ENCODE measurements at places on chromosomes 1 and 21.
A peak's percentile ranks its signal among the peaks of the same experiment; 100 is the strongest.

DNA sequence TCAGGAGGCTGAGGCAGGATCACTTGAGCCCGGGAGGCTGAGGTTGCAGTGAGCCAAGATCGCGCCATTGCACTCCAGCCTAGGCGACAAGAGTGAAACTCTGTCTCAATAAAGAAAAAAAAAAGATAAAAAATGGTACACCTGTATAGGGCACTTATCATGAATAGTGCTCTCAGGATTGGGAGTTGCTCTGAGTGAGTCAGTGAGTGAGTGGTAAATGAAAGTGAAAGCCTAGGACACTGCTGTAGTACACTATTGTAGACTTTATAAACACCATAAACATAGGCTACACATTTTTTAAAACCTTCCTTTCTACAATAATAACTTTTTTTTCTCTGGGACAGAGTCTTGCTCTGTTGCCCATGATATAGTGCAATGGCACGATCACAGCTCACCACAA lies 16.8 kb downstream of the PHTF1 start:
- DNase-seq, result no peak

- no peak for DNase-seq
Measured at GRCh38 chr1:27973771-27974416, 14.1 kb downstream of the XKR8 start.

GRCh38 chr1:205523261-205523890 lies 18.9 kb downstream of the CDK18 start:
- no peak for DNase-seq

DNA sequence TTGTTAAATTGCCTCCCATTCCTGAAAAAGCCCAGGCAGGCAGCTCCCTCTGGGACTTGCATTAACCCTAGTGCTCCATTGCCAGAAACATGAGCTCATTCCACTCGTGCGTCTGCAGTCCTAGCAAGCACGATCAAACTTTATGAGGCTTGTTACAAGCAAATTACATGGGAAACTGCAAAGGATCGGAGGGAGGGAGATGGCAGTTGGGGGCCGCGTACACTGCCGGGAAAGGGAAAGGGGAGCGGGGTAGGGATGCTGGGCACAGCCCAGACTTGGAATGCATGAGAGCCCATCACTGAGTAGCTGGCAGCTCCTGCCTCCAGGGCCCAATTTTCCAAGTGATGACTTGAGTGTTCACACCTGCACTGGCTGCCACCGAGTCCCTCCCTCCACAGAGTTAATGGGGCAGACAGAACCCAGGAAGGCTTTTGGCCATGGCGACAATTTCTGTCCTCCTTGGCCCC lies 169.9 kb downstream of the BRINP2 start:
- DNase-seq, result no peak

- no peak for DNase-seq
Measured at GRCh38 chr1:213905344-213905743, 82.4 kb upstream of the PROX1 start.

- no peak for DNase-seq
Measured at GRCh38 chr1:117162816-117163215, 41.3 kb upstream of the TRIM45 start.

- peak; percentile 93 for DNase-seq
Measured at GRCh38 chr1:21270086-21270689, 20.1 kb downstream of the ECE1 start.

DNA sequence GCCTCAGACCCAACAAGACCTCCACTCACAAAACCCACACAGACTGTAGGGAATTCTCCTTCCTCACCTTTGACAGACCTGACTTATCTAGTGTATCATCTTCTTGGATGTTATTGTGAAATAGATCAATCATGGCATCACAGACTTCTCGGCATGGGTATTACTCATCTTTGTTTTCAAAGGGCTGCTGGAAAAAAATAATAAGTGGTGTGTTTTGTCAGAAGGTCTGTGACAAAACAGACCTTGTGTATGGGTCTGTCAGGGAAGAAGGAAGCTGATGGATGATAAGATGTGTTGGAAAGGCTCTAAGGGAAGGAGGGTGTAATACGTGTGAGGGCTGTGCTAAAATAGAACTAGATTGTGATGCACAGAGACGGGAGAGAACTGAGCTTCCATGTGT lies 13.9 kb upstream of the S100A7 start:
- DNase-seq, result no peak

- peak; percentile 60 for DNase-seq
Measured at GRCh38 chr1:115717541-115717940, 51.0 kb downstream of the CASQ2 start.

- DNase-seq, result peak; percentile 78
Measured at GRCh38 chr1:9755441-9755995, 68.2 kb downstream of the CLSTN1 start.

DNA sequence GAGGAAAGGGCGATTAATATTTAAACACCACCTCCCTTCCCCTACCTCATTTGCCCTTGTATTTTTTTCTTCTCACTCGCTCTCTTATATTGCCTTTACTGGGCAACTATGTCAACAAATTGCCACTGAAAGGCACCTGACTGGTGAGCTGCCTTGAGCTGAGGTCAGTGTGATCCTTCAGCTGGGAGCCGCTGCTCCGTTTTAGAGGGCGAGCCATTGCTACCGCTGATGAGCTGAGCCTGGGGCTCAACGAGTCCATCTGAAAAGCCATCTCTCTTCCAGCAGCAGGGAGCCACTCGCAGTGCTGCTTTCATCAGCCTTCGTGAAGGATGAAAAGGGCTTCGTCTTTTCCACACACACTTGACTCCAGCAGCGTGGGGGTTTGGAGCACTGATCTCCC lies 108.0 kb upstream of the KIF26B start:
- DNase-seq, result peak; percentile 51

DNA sequence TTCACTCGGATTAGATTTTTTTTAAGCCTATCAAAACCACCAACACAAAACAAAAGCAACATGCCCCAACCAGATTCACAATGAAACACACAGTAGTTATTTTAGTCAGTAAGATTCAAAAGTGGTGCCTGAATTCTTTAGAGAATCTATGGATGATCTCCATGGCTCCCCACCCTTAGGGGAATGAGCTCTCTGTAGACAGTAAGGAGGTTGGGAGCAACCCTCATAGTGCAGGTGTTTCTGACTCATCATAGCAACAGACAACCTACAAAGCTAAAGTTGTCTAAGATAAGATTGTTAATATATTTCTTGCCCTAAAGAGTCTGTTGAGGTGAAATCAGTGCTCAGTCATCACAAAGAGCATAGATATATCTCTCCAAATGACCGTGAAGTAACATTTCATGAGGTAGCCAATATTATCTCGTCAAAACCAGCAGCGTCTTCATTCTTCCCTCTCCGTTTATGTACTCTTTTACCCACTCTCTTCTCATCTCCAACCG lies 78.3 kb downstream of the ADAMTS1 start:
- no peak for DNase-seq

DNA sequence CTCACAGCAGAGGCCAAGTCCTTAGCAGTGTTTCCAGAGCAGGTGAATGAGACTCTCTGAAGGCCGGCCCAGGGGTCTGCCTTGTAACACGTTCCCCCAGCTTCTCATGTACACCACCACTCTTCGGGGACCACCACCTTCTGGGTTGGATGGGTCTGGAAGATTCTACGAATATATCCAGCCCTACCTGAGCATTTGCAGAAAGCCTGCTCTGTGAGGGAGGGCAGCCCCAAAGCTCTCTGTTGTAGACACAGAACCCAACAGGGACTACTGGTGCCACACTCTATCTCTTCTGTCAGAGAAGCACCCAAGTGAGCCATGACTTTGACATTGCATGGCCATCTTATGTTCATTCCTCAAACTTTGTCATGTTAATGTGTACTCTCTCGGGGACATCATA lies 61.8 kb downstream of the CD247 start:
- DNase-seq, result no peak

GRCh38 chr1:37147392-37147831 lies 113.1 kb upstream of the GRIK3 start:
- DNase-seq, result no peak

GRCh38 chr1:106717591-106717990 lies 338.9 kb upstream of the PRMT6 start:
- no peak for DNase-seq

DNA sequence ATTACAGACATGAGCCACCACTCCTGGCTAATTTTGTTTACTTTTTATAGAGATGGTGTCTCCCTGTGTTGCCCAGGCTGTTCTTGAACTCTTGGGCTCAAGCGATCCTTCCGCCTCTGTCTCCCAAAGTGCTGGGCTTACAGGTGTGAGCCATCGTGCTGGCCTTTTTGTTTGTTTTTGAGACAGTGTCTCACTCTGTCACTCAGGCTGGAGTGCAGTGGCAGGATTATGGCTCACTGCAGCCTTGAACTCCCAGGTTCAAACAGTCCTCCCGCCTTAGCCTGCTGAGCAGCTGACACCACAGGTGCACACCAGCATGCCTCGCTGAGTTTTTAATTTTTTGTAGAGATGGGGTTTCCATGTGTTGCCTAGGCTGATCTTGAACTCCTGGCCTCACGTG lies 49.1 kb downstream of the ADARB1 start:
- no peak for DNase-seq

GRCh38 chr1:5856246-5856815 lies 135.9 kb downstream of the NPHP4 start:
- DNase-seq, result peak; percentile 30

DNA sequence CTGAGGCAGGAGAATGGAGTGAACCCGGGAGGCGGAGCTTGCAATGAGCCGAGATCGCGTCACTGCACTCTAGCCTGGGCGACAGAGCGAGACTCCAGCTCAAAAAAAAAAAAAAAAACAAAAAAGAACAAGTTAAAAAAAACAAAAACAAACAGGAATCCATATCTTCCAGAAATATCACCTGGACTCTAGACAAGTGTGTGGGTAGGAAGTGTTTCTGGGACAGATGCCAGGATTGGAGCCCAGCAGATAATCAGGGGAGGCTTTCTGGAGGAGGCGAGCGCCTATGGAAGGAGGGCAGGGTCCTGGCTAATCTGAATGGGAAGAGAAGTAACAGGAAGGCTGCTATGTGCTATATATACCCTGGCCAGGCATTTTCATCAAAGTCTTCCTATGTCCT lies 43.6 kb upstream of the SYNC start:
- DNase-seq, result no peak

DNA sequence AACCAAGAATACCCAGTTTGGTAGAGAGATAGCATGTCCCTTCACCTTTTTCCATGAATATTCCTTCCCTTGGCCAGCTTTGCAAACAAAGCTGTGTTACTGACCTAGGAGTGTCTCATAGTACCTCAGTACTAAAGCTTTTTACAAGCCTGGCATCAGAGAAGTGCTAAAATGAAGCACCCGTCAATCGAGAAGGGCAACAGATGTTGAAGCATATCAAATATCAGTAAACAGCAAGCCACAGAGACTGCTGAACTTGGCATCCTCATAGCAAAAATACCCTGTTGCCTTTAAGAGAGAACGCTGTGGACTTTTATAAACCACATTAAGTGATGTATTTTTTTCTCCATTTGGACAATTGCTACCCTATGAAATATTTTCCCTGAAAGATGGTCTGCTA lies 128.6 kb upstream of the HOOK1 start:
- no peak for DNase-seq

Measured in ELF-1 (cell line).